A549 treated with ZK216348 at 1 μM for 4 hours (cell line): ENCODE measurements at places on chromosomes 11 and 22. TPM values are rescaled to one million over a fixed set of nuclear protein-coding genes. Genes with fewer than 3 reads are reported as not detected.

The HBE1 gene
- 0.53 TPM in 1 of 5 replicates, not detected in the others for total RNA-seq

The ARL2 gene
- 167 to 190 TPM (median 185 TPM) in 5 replicates for total RNA-seq

The OR8G1 gene
- total RNA-seq = not detected in 5 replicates

The MS4A3 gene
- total RNA-seq = not detected in 5 replicates

The LDLRAD3 gene
- 21.6 to 30.2 TPM (median 27.3 TPM) in 5 replicates for total RNA-seq

The CABP4 gene
- not detected in 5 replicates for total RNA-seq

The LMNTD2 gene
- 1.5 to 4.4 TPM (median 2.8 TPM) in 5 replicates for total RNA-seq

The ANKK1 gene
- not detected in 5 replicates for total RNA-seq

The FAM227A gene
- 0.68 to 1.1 TPM (median 0.95 TPM) in 5 replicates for total RNA-seq

The CAPN5 gene
- 5.6 to 12.4 TPM (median 8.7 TPM) in 5 replicates for total RNA-seq

The JHY gene
- total RNA-seq = 3.2 to 4.4 TPM (median 3.8 TPM) in 5 replicates

The CRYBA4 gene
- total RNA-seq = not detected in 5 replicates

The LRRC74B gene
- total RNA-seq = not detected in 5 replicates

The PNPLA5 gene
- not detected in 5 replicates for total RNA-seq

The CHST1 gene
- total RNA-seq = 1.3 to 1.9 TPM (median 1.6 TPM) in 5 replicates

The ZNF215 gene
- total RNA-seq = 1.0 to 1.7 TPM (median 1.2 TPM) in 5 replicates

The PGR gene
- total RNA-seq = not detected in 5 replicates

The LINC01488 gene
- not detected in 5 replicates for total RNA-seq

The GRIA4 gene
- not detected in 5 replicates for total RNA-seq

The LRRC56 gene
- total RNA-seq = 0.28 to 1.1 TPM (median 0.82 TPM) in 5 replicates

The THRSP gene
- not detected in 5 replicates for total RNA-seq

The ANGPTL5 gene
- 0.13 TPM in 1 of 5 replicates, not detected in the others for total RNA-seq

The ADM gene
- total RNA-seq = 76.7 to 145 TPM (median 95.8 TPM) in 5 replicates

The MAPK8IP2 gene
- 1.9 to 4.8 TPM (median 4.1 TPM) in 5 replicates for total RNA-seq

The MIAT gene
- total RNA-seq = 0.22 to 0.48 TPM (median 0.34 TPM) in 5 replicates

The KCNC1 gene
- 0.06 to 0.11 TPM (median 0.09 TPM) in 5 replicates for total RNA-seq

The SERGEF gene
- 15.1 to 19.2 TPM (median 16.7 TPM) in 5 replicates for total RNA-seq

The DDT gene
- total RNA-seq = 84.5 to 162 TPM (median 148 TPM) in 5 replicates

The SLC25A45 gene
- total RNA-seq = 10.4 to 16.8 TPM (median 13.0 TPM) in 5 replicates

The OR52B2 gene
- total RNA-seq = not detected in 5 replicates

The MMP11 gene
- total RNA-seq = 0.18 to 0.66 TPM (median 0.32 TPM) in 5 replicates

The MS4A4A gene
- total RNA-seq = not detected in 5 replicates

The OR51B5 gene
- 0.47 TPM in 1 of 5 replicates, not detected in the others for total RNA-seq

The KRTAP5-8 gene
- total RNA-seq = not detected in 5 replicates

The SCGB1A1 gene
- total RNA-seq = not detected in 5 replicates

The LRP4 gene
- total RNA-seq = 6.0 to 8.5 TPM (median 7.6 TPM) in 5 replicates
